ENCODE measurements at places on chromosomes 4 and X. TPM values are rescaled to one million over a fixed set of nuclear protein-coding genes. Genes with fewer than 3 reads are reported as not detected.

Gene BMPR1B
- 14.6 TPM for total RNA-seq

Gene TASL
- total RNA-seq: 4.4 TPM

Gene CSN1S1
- 2.1 TPM for total RNA-seq

Gene BMP2K
- 75.4 TPM for total RNA-seq

- H3K4me3 ChIP-seq: no peak overlapping the region
- H3K27me3 ChIP-seq: no peaks in the 10 kb centered on the region
- H3K4me1 ChIP-seq: no peaks in the 10 kb centered on the region
- no peak overlapping the region for H3K27ac ChIP-seq
These were observed 23.9 kb upstream of the TMSB4X start for GRCh38 chrX:12950851-12951594.

- no peaks in the 10 kb centered on the region for H3K27me3 ChIP-seq
- DNase-seq: no peak
- H3K4me3 ChIP-seq: no peak overlapping the region
- H3K4me1 ChIP-seq: peaks cover 3% of the 10 kb centered on the region
These were observed 43.9 kb downstream of the GABRB1 start for GRCh38 chr4:47075262-47075661.

- no peak for DNase-seq
- no peaks in the 10 kb centered on the region for H3K27me3 ChIP-seq
- peaks cover 2% of the 10 kb centered on the region for H3K36me3 ChIP-seq
- no peak overlapping the region for H3K27ac ChIP-seq
- no peak overlapping the region for H3K4me3 ChIP-seq
- no peaks in the 10 kb centered on the region for H3K4me1 ChIP-seq
These were observed 104.6 kb downstream of the TNIP2 start for GRCh38 chr4:2651546-2651945.

Data from aorta (tissue), 5 donors.